ENCODE measurements at places on chromosomes 7 and 10.

DNA sequence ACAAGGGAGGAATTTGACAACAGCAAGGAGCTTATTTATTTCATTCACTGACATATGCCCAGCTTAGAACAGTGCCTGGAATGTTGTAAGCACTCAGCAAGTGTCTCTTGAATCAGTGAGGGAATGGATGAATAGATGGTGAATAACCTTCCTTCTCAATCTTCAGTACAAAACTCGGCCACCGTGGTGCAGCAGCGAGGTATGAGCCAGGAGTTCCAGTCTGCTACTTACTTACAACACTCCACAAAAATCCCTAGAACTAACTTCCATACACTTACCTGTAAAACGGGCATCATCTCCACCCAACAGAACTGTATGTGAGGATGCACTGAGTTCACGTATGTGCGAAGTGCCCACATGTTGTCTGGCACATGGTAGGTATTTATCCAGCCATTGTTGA lies 237.4 kb downstream of the WDR11 start:
- no peak overlapping the region for H3K27ac ChIP-seq
- H3K4me1 ChIP-seq, result no peaks in the 10 kb centered on the region

- no peak overlapping the region for H3K27ac ChIP-seq
- no peaks in the 10 kb centered on the region for H3K4me1 ChIP-seq
- no peak for DNase-seq
- no peak overlapping the region for H3K4me3 ChIP-seq
- no peaks in the 10 kb centered on the region for H3K36me3 ChIP-seq
Measured at GRCh38 chr10:79007421-79008319, 61.1 kb upstream of the ZMIZ1 start.

- no peaks in the 10 kb centered on the region for H3K36me3 ChIP-seq
- H3K4me3 ChIP-seq, result no peak overlapping the region
- no peaks in the 10 kb centered on the region for H3K27me3 ChIP-seq
Measured at GRCh38 chr10:117318909-117319308, 56.3 kb downstream of the PDZD8 start.

GRCh38 chr10:96714746-96715255 lies 5.5 kb downstream of the PIK3AP1 start:
- H3K4me1 ChIP-seq, result no peaks in the 10 kb centered on the region
- no peak overlapping the region for H3K4me3 ChIP-seq
- no peak overlapping the region for H3K27ac ChIP-seq
- H3K36me3 ChIP-seq, result no peaks in the 10 kb centered on the region
- H3K27me3 ChIP-seq, result no peaks in the 10 kb centered on the region
- DNase-seq, result no peak

- H3K4me1 ChIP-seq, result no peaks in the 10 kb centered on the region
- no peak overlapping the region for H3K4me3 ChIP-seq
- H3K27ac ChIP-seq, result no peak overlapping the region
- H3K27me3 ChIP-seq, result no peaks in the 10 kb centered on the region
- H3K36me3 ChIP-seq, result no peaks in the 10 kb centered on the region
Measured at GRCh38 chr10:130652964-130653578, 516.9 kb downstream of the GLRX3 start.

DNA sequence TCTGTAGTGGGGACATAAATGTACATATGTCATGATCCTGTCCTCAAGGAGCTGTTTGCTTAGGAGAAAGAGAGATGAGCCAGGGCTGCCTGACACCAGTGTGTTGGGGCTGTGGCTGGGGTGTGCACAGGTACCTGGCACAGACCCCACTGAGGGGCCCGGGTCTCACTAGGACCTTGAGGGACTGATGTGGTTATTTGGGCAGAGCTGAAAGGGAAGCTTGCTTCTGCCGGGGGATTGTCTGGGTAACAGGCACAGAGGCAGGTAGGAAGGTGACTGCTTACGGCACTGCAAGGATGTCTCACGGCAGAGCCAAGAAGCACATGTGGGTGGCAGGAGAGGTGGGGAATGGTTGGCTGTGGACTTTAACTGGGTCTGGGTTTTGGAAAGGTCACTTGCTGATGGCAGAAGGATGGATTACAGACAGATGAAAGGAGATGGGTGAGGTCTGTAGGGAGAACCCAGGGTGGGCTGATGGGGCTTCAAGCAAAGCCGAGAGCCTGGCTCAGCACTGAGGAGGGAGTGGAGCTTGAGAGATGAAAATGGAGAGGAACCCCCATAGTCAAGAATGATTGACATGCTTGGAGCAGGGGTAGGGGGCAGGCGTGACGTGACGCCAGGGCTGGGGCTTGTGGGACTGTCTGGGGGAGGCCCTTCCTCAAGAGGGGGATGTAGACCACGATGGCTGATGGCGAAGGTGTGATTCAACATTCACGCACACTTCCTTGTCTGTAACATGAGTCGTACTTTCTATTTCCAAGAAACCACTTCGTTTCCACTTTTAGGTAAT lies 207.7 kb upstream of the SHH start:
- no peaks in the 10 kb centered on the region for H3K36me3 ChIP-seq
- DNase-seq, result no peak
- H3K27ac ChIP-seq, result no peak overlapping the region
- no peak overlapping the region for H3K4me3 ChIP-seq
- no peaks in the 10 kb centered on the region for H3K27me3 ChIP-seq
- no peaks in the 10 kb centered on the region for H3K4me1 ChIP-seq

All from aorta (tissue), 5 donors.